Activated naive CD4-positive, alpha-beta T cell treated with anti-CD3 and anti-CD28 coated beads for 36 hours (primary cell): ENCODE measurements at places on chromosomes 1 and 21. TPM values are rescaled to one million over a fixed set of nuclear protein-coding genes. Genes with fewer than 3 reads are reported as not detected.
A peak's percentile ranks its signal among the peaks of the same experiment; 100 is the strongest.

GRCh38 chr21:39479164-39479813 is 27.5 kb downstream of the SH3BGR start:
- peaks cover 4% of the 10 kb centered on the region for H3K36me3 ChIP-seq
- DNase-seq = no peak
- H3K4me3 ChIP-seq = no peak overlapping the region
- no peaks in the 10 kb centered on the region for H3K4me1 ChIP-seq
- no peaks in the 10 kb centered on the region for H3K27me3 ChIP-seq

The PDPN gene
- total RNA-seq = not detected

- DNase-seq = peak; percentile 85
- H3K4me1 ChIP-seq = peaks cover 24% of the 10 kb centered on the region
- H3K36me3 ChIP-seq = peaks cover 16% of the 10 kb centered on the region
Measured at GRCh38 chr1:221742555-221743415, 896 bp upstream of the DUSP10 start.

- H3K4me1 ChIP-seq = peaks cover 32% of the 10 kb centered on the region
- H3K36me3 ChIP-seq = no peaks in the 10 kb centered on the region
- peak overlapping the region; percentile 76 for H3K4me3 ChIP-seq
- H3K27me3 ChIP-seq = peaks cover 47% of the 10 kb centered on the region
- no peak overlapping the region for H3K27ac ChIP-seq
Measured at GRCh38 chr1:98044766-98045165, 123.9 kb upstream of the DPYD start.

GRCh38 chr1:30760596-30761324 is 3.2 kb upstream of the LAPTM5 start:
- H3K27ac ChIP-seq = peak overlapping the region; percentile 46
- no peaks in the 10 kb centered on the region for H3K27me3 ChIP-seq
- no peak for DNase-seq
- peaks cover 70% of the 10 kb centered on the region for H3K4me1 ChIP-seq

The KCNC4 gene
- total RNA-seq = 9.7 TPM

The TSTD1 gene
- total RNA-seq = 50.3 TPM

The AMY2A gene
- total RNA-seq = not detected
